Upper lobe of right lung (tissue), 1 donor: ENCODE measurements at places on chromosomes 2 and 18. TPM values are rescaled to one million over a fixed set of nuclear protein-coding genes. Genes with fewer than 3 reads are reported as not detected.

OSBPL6 gene
- total RNA-seq, result 2.6 TPM

GRCh38 chr2:36564377-36564930 is 33.5 kb downstream of the FEZ2 start:
- no peak for DNase-seq

GRCh38 chr2:158902005-158902398 is 66.4 kb upstream of the TANC1 start:
- DNase-seq, result no peak

- no peak for DNase-seq
Measured at GRCh38 chr2:6818012-6818411, 47.7 kb downstream of the CMPK2 start.

DNA sequence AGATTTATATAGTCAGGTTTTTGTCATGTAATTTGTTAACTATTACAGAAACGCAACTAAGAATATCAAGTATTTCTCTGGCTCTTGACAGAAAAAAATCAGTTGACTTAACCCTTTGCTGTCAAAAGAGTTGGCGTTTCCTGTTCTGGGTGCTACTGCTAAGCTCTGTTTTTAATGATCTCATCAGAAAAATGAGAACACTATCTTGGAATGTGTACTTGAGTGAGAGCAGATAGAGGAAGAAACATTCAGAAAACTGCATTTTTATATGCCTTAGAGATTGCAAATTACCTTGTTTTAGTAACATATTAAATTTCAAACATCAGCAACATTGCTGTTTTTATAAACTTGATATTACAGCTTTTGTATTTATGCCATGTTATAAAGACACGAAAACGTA is 297.9 kb downstream of the RDH14 start:
- no peak for DNase-seq

DNA sequence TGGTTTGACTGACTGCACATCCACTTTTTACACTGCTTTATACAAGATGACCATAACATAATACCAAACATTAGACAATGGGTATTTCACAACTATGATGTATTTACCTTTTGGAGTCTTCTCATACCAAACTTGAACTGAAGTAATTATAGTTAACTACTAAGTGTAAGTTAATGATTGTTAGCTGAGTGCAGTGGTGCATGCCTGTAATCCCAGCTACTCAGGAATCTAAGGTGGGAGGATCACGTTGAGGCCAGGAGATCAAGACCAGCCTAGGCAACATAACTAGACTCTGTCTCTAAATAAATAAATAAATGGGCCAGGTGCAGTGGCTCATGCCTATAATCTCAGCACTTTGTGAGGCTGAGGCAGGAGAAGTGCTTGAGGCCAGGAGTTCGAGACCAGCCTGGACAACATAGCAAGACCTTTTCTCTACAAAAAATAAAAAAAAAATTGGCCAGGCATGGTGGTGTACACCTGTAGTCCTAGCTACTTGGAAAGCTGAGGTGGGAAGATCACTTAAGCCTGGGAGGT is 44.9 kb upstream of the ORC2 start:
- DNase-seq, result no peak
